Type B pancreatic cell (in vitro differentiated cells): ENCODE measurements at places on chromosomes 1 and 21. TPM values are rescaled to one million over a fixed set of nuclear protein-coding genes. Genes with fewer than 3 reads are reported as not detected.
A peak's percentile ranks its signal among the peaks of the same experiment; 100 is the strongest.

- no peak overlapping the region for H3K4me3 ChIP-seq
- no peak overlapping the region for H3K27ac ChIP-seq
Observed at GRCh38 chr1:71656902-71657301, 576.1 kb upstream of the ZRANB2 start.

GRCh38 chr1:41160498-41161110 lies 81.5 kb downstream of the SCMH1 start:
- H3K27me3 ChIP-seq: no peaks in the 10 kb centered on the region
- H3K4me1 ChIP-seq: no peaks in the 10 kb centered on the region
- H3K36me3 ChIP-seq: no peaks in the 10 kb centered on the region
- DNase-seq: no peak
- no peak overlapping the region for H3K27ac ChIP-seq

DNA sequence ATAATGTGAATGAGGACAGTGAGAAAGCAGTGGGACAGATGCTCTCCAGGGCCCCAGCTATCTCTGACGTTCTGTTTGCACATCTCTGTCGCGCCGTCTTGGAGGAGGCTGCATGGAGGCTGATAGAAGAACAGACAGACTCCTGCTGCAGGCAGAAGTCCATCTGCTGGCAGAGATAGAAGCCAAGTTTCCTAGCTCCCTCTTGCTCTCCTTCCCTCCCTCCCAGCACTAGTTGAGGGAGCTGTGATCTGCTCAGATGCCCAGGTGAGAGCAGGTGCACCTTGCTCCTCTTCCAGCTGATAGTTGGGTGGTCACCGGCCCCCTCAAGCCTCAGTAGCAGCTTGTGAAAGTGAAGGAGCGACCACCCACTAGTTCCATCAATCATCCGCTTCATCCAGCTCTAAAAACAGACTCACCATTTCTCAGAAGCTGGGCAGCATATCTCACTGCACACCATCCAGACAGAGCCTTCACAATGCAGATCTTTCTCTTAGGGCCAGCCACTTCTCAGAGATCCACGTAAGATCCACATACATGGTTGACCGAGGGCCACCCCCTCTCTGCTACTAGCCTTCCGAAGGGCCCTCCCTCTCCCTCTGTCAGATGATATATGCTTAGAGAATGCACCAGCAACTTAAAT lies 12.9 kb downstream of the LRRN2 start:
- peaks cover 6% of the 10 kb centered on the region for H3K4me1 ChIP-seq
- H3K27me3 ChIP-seq: peaks cover 8% of the 10 kb centered on the region
- no peak overlapping the region for H3K4me3 ChIP-seq
- H3K36me3 ChIP-seq: no peaks in the 10 kb centered on the region

Gene KCNE2
- 1.8 and 9.4 TPM in 2 replicates for total RNA-seq

Gene CBS
- total RNA-seq: 44.1 and 68.6 TPM in 2 replicates

- no peaks in the 10 kb centered on the region for H3K36me3 ChIP-seq
- no peak overlapping the region for H3K27ac ChIP-seq
- H3K4me3 ChIP-seq: no peak overlapping the region
Observed at GRCh38 chr1:87981386-87981785, 652.7 kb downstream of the LMO4 start.

Gene CD1B
- total RNA-seq: not detected in 2 replicates

DNA sequence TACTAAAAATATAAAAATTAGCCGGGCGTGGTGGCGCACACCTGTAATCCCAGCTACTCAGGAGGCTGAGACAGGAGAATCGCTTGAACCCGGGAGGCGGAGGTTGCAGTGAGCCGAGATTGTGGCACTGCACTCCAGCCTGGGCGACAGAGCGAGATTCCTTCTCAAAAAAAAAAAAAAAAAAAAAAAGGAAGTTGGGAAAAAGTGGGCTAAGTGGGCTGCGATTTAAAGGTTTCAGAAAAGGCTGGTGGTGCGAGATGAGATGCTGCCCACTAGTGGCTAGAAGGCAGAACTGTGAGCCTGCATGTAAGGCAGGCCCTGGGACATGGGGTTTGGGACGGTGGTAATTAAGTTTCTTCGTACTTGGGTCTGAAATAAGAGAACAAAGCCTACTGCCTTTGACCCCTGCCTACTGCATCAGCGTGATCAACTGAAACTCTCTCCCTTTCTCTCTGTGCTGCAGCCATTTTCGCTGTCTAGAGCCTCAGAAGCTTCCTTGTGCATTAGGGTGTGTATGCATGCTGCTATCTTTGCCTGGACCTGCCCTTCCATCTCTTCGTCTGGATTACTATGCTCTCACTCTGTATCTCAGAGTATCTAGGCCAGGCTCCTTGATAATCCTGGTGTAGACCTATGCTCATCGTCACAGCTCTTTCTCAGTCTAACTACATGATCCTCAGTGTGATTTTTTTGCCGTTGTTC lies 12.4 kb downstream of the FMOD start:
- no peak overlapping the region for H3K4me3 ChIP-seq
- H3K27me3 ChIP-seq: peaks cover 20% of the 10 kb centered on the region
- H3K27ac ChIP-seq: peak overlapping the region; percentile 46
- H3K36me3 ChIP-seq: no peaks in the 10 kb centered on the region
- no peak for DNase-seq

Gene IL10
- not detected in 2 replicates for total RNA-seq

DNA sequence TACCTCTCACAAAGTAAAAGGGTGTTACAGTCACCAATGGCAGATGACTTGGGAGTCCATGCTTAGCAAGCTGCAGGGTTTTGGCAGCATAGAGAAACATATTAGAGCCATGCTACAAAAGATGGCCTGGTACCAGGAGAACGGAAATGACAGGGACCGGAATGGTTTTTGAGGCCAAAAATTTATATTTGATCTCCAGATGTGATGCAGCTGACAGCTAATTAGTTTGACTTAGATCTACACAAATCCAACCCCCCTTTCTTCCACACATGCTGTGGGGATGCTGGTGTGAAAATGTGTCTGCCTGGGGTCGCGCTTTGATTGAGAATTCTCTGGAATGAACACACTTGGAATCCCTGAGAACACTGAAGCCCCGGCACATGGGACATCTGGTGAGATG lies 26.5 kb downstream of the SYF2 start:
- no peak for DNase-seq
- H3K27me3 ChIP-seq: peaks cover 7% of the 10 kb centered on the region
- no peak overlapping the region for H3K4me3 ChIP-seq
- H3K36me3 ChIP-seq: no peaks in the 10 kb centered on the region
- H3K4me1 ChIP-seq: peaks cover 5% of the 10 kb centered on the region

GRCh38 chr21:39182484-39183271 lies 573 bp downstream of the PSMG1 start:
- peaks cover 26% of the 10 kb centered on the region for H3K36me3 ChIP-seq
- no peak for DNase-seq
- peak overlapping the region; percentile 95 for H3K27ac ChIP-seq
- peak overlapping the region; percentile 98 for H3K4me3 ChIP-seq
- peaks cover 34% of the 10 kb centered on the region for H3K4me1 ChIP-seq
- H3K27me3 ChIP-seq: no peaks in the 10 kb centered on the region

Gene FAM72B
- 2.8 and 4.9 TPM in 2 replicates for total RNA-seq

Gene MAP3K21
- 3.6 and 6.4 TPM in 2 replicates for total RNA-seq

Gene S1PR1
- total RNA-seq: 1.9 and 18.3 TPM in 2 replicates

Gene LCE3E
- total RNA-seq: not detected in 2 replicates

Gene LHX8
- total RNA-seq: 0.31 and 1.2 TPM in 2 replicates

DNA sequence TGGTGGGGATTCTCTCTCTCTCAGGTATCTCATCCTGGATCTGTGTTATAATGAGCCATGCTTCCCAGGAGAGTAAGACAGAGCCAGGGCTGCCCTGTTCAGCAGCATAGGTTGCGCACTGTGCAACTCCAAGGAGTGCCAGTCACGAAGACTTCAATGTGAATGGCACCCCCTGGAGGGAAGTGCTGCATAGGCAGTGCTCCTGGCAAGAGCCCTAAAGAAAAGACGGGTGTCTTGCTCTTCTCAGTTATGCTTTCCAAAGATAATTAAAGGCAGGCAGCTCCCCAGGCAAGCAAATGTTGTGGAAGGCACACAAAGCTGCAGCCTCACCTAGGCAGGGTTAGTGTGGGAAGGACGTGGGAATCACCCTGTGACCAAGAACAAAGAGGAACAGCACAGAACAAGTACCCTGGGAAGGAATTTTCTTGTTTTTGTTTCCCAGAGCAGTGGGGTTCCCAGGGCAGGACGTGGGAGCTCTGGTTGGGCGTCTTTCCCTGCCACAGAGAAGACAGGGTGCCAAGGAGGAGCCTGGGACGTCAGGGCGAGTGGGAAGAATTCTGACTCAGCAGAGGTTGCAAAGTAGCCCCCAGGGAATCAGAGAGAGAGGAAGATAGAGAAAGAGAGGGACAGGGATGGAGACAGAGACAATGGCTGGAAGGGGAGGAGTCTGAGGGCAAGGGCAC lies 120.9 kb downstream of the KCNN3 start:
- H3K27me3 ChIP-seq: peaks cover 49% of the 10 kb centered on the region
- no peak for DNase-seq
- no peak overlapping the region for H3K27ac ChIP-seq
- H3K4me3 ChIP-seq: no peak overlapping the region
- H3K36me3 ChIP-seq: no peaks in the 10 kb centered on the region
- peaks cover 33% of the 10 kb centered on the region for H3K4me1 ChIP-seq

Gene SLC6A17
- total RNA-seq: 0.50 and 0.58 TPM in 2 replicates

DNA sequence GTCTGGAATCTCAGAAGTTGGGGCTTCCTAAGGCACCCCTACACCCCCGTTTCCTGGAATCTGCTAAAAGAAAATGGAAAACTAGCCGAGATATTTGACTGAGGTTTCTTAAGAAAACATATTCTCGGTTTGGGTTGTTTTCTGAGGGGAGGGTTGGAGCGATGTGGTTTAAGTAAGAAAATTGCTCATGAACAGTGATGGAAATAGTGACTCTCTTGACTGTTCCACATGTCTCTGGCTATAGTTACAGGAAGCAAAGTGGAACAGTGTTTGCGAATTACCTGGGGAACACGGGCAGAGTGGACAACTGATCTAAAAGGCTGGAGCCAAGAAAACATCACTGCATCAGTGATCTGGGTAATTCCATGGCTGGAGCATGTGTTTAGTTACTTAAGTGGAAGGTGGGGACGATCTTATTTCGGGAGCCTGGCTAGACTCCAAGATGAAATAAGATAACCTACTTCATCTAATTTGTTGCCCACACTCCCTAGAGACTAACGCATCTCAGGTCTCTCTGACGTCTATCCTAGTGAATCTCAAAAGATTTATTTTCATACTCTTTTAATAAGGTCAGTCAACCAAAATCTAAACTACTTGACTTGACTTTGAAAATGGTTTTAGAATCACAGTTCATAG lies 92.4 kb downstream of the KCNJ15 start:
- no peak overlapping the region for H3K4me3 ChIP-seq
- DNase-seq: no peak
- no peaks in the 10 kb centered on the region for H3K27me3 ChIP-seq
- no peak overlapping the region for H3K27ac ChIP-seq
- peaks cover 32% of the 10 kb centered on the region for H3K4me1 ChIP-seq
- H3K36me3 ChIP-seq: peaks cover 3% of the 10 kb centered on the region

DNA sequence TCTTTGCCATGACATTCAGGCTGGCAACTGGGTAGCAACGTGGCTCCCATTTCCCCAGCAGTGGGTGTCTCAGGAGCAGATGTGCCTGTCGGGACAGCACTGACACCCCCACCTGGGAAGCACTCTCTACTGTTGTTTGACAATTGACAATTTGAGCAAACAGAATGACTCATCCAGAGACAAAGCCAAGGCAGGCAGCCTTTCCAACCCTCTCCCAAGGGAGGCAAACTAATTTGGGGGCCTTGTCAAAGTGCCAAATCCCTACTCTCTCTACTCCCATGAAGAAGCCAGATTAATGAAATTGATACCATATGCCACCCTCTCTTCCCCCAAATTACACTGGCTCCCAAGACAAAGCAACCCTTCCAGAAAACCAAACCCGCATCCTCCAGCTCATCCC lies 65.6 kb downstream of the GRIK3 start:
- peaks cover 19% of the 10 kb centered on the region for H3K27me3 ChIP-seq
- no peak for DNase-seq
- no peak overlapping the region for H3K4me3 ChIP-seq
- no peak overlapping the region for H3K27ac ChIP-seq

DNA sequence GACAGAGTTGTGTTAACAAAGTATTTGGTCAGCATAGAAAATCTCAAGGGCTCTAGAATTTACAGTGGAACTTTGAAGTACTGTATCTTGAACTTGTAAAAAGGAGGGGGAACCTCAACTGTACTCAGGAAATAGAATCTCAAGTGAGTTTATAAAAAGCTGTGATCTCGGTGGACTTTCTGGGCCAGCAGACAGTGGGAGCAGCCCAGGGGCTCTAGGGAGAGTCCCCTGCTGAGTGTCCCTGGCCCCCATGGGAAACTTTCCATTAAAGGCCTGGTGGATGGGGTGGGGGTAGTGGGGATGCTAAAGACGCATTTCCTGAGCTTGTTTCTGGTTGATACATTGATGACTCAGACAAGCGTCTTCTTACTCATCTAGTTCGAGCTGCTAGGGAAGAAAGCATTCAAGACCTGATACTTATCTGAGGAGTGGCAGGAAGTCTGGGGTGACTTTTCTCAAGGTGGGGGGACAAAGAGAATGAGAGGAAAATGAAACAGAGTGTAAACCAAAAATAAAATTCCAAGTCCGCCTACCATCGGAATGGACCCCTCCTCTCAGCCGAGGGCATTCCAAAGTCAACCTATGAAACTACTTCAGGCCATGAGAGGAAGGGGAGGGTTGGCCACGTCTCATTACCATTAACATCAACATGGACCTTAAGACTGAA lies 65.5 kb downstream of the NID1 start:
- H3K27ac ChIP-seq: peak overlapping the region; percentile 46
- no peaks in the 10 kb centered on the region for H3K27me3 ChIP-seq
- peaks cover 4% of the 10 kb centered on the region for H3K4me1 ChIP-seq
- DNase-seq: no peak
- H3K4me3 ChIP-seq: no peak overlapping the region

Gene NBPF10
- 2.7 and 4.9 TPM in 2 replicates for total RNA-seq

DNA sequence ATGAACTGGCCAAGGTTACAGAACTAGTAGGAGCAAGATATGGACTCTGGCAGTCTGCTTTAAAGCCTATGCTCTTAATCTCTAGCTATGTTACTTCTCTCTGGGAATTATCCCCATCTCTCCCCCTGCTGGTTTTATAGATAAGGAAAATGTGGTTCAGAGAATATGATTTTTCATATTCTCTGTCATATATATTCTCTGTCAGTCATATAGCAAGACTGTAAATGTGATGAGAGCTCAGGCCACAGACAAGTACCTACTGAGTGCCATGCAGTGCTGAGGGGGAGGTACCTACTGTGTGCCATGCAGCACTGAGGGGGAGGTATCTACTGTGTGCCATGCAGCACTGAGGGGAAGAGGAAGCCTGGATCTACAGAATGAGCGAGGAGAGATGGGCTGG lies 220.3 kb upstream of the FGGY start:
- H3K27ac ChIP-seq: no peak overlapping the region
- H3K4me1 ChIP-seq: peaks cover 38% of the 10 kb centered on the region
- H3K27me3 ChIP-seq: peaks cover 3% of the 10 kb centered on the region
- no peak overlapping the region for H3K4me3 ChIP-seq
- no peaks in the 10 kb centered on the region for H3K36me3 ChIP-seq

Gene TPTE
- not detected in 2 replicates for total RNA-seq

Gene ZBTB8B
- 0.74 and 1.9 TPM in 2 replicates for total RNA-seq

Gene AADACL4
- total RNA-seq: not detected in 2 replicates

- H3K4me3 ChIP-seq: no peak overlapping the region
- no peak for DNase-seq
- H3K4me1 ChIP-seq: no peaks in the 10 kb centered on the region
- H3K27me3 ChIP-seq: no peaks in the 10 kb centered on the region
- no peak overlapping the region for H3K27ac ChIP-seq
Observed at GRCh38 chr1:84110629-84111028, 33.4 kb upstream of the PRKACB start.

Gene FCRL1
- total RNA-seq: not detected in 2 replicates

Gene SYPL2
- 0.33 and 0.58 TPM in 2 replicates for total RNA-seq
